Cardiac muscle cell (in vitro differentiated cells and primary cell): ENCODE measurements at places on chromosomes 7 and 10. TPM values are rescaled to one million over a fixed set of nuclear protein-coding genes. Genes with fewer than 3 reads are reported as not detected.
A peak's percentile ranks its signal among the peaks of the same experiment; 100 is the strongest.

Gene ZNF282
- 6.9 and 8.9 TPM in 2 replicates for polyA plus RNA-seq

DNA sequence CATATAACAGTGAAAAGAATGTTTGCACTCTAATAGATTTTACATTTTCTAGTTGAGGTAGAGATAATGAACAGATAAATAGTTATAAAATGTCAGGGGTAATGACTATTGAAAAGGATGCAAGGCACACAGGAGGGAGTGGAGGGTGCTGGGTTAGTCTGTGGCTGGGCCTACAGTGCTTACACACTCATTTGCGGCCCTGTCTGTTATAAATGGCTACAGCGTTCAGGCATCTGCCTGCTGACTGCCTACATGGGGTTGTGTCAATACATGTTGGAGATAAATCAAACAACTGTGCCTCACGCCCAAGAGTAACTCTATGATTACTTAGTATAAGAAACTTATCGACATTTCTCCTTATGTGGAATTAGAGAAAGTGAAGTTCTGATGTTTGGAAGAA is 313.3 kb downstream of the ACTR3B start:
- DNase-seq: no peak

Gene LRRC61
- polyA plus RNA-seq: 30.0 and 31.4 TPM in 2 replicates

Gene SPDYE18
- polyA plus RNA-seq: 0.40 and 0.96 TPM in 2 replicates

GRCh38 chr10:5465976-5466450 is 33.4 kb downstream of the CALML5 start:
- no peak for DNase-seq

DNA sequence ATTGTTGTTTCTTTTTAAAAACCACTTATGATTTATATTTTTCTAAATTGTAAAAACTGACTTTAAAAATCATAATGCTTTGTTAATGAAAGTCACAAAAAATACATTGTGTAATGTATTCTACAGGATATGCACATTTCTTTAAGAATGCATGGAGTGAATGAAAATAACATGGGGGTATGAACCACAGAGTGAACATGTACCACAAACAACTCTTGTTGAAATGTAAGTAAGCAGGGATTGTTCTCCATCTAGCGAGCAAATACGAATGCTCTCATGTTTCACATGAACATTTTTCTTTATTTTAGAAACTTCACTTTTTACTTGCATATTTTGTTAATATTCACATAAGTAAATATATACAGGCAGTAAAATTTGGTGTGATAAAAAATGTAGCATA is 35.6 kb upstream of the LAMB4 start:
- no peak for DNase-seq

DNA sequence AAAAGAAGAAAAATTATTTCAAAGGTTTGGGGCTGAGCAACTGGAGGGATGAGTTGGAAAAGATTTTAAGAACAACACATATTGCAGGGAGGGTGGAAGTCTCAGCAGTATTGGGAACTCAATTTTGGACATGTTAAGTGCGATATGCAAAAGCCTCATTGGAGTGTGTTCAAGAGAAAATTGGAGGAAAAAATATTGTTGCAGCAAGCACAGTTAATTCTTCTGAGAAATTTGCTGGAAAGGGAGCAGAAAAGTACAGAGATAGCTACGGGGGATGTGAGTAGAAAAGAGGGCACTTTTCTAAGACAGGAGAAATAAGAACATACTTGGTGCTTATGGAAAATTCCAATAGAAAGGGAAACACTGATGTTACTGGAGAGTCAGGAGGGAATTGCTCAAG is 59.8 kb upstream of the MAGI2 start:
- no peak for DNase-seq

- no peak for DNase-seq
Measured at GRCh38 chr10:68303849-68304412, 27.9 kb upstream of the HNRNPH3 start.

Gene CH25H
- not detected in 2 replicates for polyA plus RNA-seq

- no peak for DNase-seq
Measured at GRCh38 chr7:41315764-41316163, 387.1 kb downstream of the INHBA start.

Gene SLC13A1
- polyA plus RNA-seq: not detected in 2 replicates

- peak; percentile 65 for DNase-seq
Measured at GRCh38 chr10:64430690-64431323, 909.6 kb downstream of the REEP3 start.

Gene VWA2
- not detected in 2 replicates for polyA plus RNA-seq

GRCh38 chr7:102942181-102942866 is 29.5 kb downstream of the LRRC17 start:
- peak; percentile 59 for DNase-seq

GRCh38 chr10:96789571-96790108 is 42.5 kb upstream of the LCOR start:
- no peak for DNase-seq

Gene IFIT2
- polyA plus RNA-seq: 0.07 and 0.25 TPM in 2 replicates

DNA sequence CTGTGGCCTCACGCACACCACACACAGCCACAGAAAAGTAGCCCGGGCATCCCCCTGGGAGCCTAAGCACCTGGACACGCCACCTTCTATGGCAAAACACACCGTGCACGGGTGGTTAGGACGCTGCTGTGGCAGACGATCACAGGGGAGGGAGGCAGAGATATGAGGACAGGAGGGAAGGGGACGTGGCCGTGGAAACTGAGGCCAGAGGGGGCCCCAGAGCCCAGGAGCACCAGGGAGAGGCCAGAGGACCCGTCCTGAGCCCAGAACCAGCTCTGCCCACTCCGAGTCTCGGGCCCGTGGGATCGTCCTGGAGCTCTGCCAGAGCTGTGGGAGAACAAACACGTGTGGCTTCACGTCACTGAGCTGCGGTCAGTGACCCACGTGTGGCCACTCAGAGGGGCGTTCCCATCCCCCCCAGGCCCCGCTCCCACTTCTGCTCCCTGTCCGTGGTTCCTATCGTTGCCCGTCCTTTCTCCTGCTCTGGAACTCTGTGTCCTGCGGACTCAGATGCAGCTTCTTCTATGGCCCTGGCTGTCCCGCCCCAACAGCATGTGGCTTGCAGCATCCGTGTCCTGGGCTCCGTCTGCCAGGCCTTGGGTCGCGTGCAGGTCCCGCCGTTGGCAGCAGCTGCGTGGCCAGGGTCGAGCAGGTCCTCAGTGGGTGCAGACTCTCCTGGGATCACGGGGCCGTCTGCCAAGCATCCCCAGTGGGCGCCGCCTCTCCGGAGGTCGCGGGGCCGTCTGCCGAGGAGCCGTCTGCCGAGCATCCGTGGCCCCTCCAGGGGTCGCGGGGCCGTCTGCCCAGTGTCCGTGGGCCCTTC is 31.0 kb downstream of the GET4 start:
- no peak for DNase-seq
